ENCODE measurements at places on chromosomes 6 and 20. TPM values are rescaled to one million over a fixed set of nuclear protein-coding genes. Genes with fewer than 3 reads are reported as not detected.

Gene TPBG
- not detected for total RNA-seq

Gene FILIP1
- total RNA-seq, result not detected

Gene CLDN20
- not detected for total RNA-seq

Gene MYBL2
- total RNA-seq, result 96.4 TPM
